ENCODE measurements at places on chromosomes 12 and 14. TPM values are rescaled to one million over a fixed set of nuclear protein-coding genes. Genes with fewer than 3 reads are reported as not detected.

DNA sequence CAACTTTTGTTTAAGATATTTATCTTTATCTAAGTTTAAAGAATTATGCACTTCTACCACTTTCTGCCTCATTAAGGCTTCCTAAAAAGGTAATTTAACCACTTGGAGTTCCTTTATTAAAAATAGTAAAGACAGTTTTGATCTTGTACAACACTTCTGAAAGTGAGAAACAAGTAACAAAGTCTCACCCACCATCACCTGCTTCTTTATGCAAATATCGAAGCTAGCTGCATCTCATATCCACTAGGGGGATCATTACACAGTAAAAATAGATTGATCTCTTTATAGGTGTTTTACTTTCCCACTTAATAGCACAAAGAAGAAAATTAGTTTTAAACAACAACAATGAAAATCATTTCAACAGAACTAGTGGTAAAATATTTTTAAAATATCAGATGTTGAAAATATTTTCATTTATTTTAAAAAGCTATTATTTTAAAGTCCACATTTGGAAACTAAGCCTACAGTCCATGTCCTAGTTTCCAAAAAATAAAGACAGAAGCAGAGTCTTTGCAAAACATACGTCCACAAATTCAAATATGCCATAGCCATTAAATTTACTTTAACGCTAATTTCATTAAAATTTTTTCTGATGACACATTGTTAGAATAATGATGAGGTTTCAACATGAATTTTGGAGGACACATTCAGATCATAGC is 160.0 kb upstream of the SOX5 start:
- peak; percentile 1 for DNase-seq

- DNase-seq = no peak
Measured at GRCh38 chr12:26135010-26135420, 10.2 kb upstream of the BHLHE41 start.

The NKX2-1 gene
- not detected for polyA plus RNA-seq

The RILPL2 gene
- polyA plus RNA-seq = 2.9 TPM

The LHX5 gene
- not detected for polyA plus RNA-seq

DNA sequence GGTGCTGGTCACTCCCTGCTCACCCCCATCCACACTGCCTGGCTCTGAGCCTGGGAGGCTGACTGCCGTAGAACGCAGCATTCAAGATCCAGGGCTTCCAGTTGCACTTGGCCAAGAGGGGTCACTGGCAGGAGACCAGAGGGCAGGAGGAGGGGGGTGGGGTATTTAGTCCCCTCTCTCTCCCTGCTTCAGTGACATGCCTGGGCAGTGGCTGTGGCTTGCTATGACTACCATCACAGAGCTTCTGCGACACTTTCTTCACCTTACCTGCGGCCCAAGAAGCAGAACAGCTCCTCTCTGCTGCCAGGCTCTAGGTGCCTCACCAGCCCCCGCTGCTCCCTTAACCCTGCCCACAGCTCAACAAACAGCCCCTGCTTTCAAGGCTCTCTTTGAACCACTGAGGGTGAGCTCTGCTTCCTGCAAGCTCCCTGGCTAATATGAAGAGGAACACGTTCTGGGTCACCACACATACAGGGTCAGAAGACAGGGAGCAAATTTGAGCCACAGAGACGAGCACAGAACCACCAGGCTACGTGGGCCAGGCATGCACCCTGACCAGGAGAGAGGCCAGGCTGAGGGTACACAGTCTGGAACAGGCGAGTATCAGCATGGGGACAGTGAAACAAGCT is 55.7 kb downstream of the ITPK1 start:
- no peak for DNase-seq

- no peak for DNase-seq
Measured at GRCh38 chr12:96239711-96240635, 45.8 kb downstream of the ELK3 start.

The RFLNA gene
- not detected for polyA plus RNA-seq

DNA sequence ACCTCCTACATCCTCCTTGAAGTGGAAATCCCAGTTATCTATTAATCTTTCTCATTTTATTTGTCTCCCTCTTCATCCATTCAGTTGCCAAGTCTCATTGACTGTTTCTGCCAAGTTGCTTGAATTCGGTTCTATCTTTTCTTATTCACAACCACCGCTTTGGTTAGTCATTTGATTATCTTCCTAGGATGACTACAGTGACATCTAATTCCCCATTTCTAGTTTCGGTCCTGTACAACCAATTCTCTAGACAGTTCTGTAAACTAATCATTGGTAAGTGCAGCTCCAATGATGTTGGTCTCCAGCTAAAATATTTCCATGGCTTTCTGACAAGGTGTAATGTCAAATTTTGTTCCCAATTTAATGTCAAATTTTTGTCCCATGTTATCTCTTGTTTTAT is 220.1 kb downstream of the ADAMTS20 start:
- DNase-seq = no peak

The AICDA gene
- 0.05 TPM for polyA plus RNA-seq

All from A549 (cell line).